Left ventricle myocardium superior (tissue), 1 donor: ENCODE measurements at places on chromosomes 5 and 9. TPM values are rescaled to one million over a fixed set of nuclear protein-coding genes. Genes with fewer than 3 reads are reported as not detected.

Gene CCDC171
- 1.7 TPM for total RNA-seq

Gene FOXD4L3
- not detected for total RNA-seq

Gene DMGDH
- total RNA-seq, result 1.3 TPM

Gene IFNA7
- not detected for total RNA-seq

- DNase-seq, result peak; percentile 80
These were observed 626 bp upstream of the FST start for GRCh38 chr5:53479590-53480415.

- peak; percentile 99 for DNase-seq
These were observed 7.4 kb downstream of the SH2D3C start for GRCh38 chr9:127770905-127771569.

GRCh38 chr9:35826071-35826701 lies 2.3 kb downstream of the FAM221B start:
- DNase-seq, result no peak

DNA sequence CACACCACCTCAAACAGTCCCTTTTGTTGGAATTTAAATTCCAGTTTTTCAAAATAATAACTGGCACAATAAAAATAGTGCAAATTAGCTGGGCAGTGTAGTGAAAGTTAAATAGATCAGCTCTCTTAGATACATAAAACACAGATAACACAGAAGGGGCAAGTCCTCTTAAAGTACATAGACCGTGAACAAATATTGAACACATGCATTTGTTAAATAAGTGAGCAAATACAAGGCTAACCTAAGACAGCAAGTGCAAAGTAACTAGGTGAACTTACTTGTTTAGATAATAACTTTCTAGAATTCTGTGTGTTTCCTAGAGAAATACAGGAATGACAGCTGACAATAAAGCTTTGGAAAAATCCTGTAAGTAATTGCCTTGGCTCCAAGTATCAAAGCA lies 280.1 kb downstream of the DOCK8 start:
- no peak for DNase-seq
